ENCODE measurements at places on chromosomes 2 and 18. TPM values are rescaled to one million over a fixed set of nuclear protein-coding genes. Genes with fewer than 3 reads are reported as not detected.

Gene MALT1
- total RNA-seq = 41.1 TPM

Gene KYNU
- 0.22 TPM for total RNA-seq

Gene STARD6
- total RNA-seq = not detected

Gene TNFAIP6
- total RNA-seq = not detected

Gene AGXT
- total RNA-seq = 0.34 TPM

Gene ERFE
- total RNA-seq = 17.3 TPM

Gene IL1F10
- total RNA-seq = not detected

Gene CD8B2
- not detected for total RNA-seq
